Keratinocyte (primary cell): ENCODE measurements at places on chromosomes 1 and 21. TPM values are rescaled to one million over a fixed set of nuclear protein-coding genes. Genes with fewer than 3 reads are reported as not detected.

GRCh38 chr1:107954126-107954525, 10.9 kb downstream of the VAV3 start:
- no peak overlapping the region for H3K27ac ChIP-seq
- no peaks in the 10 kb centered on the region for H3K4me1 ChIP-seq
- no peaks in the 10 kb centered on the region for H3K36me3 ChIP-seq
- no peak for DNase-seq
- no peaks in the 10 kb centered on the region for H3K27me3 ChIP-seq

DNA sequence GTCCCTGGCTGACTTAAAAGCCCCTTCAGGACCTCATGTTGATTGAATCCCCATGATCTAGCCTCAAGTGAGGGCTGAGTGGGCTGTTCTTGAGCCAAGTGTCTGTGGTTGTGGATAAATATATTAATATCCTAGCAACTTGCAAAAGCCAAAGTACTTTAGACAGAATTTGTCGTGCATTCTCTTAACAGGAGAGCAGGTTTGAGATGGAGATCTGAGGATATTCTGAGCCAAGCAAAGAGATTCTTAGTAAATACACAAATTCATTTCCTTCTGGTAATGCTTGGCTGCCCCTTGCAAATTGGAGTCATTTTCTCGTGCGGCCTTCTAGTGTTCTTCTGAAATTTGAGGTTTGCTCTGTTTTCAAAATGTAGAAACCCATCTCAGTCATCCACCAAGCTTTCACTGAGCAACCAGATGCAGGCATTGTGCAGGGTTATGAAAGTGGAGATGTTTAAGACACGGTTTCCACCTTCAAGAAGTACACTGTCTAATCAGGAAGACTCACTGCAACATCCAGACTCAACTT, 242.1 kb upstream of the JUN start:
- H3K4me1 ChIP-seq: peaks cover 30% of the 10 kb centered on the region
- DNase-seq: no peak
- H3K27me3 ChIP-seq: no peaks in the 10 kb centered on the region
- H3K36me3 ChIP-seq: no peaks in the 10 kb centered on the region
- H3K27ac ChIP-seq: no peak overlapping the region

- no peaks in the 10 kb centered on the region for H3K4me1 ChIP-seq
- no peak for DNase-seq
- no peaks in the 10 kb centered on the region for H3K27me3 ChIP-seq
- H3K27ac ChIP-seq: no peak overlapping the region
- no peak overlapping the region for H3K4me3 ChIP-seq
- no peaks in the 10 kb centered on the region for H3K36me3 ChIP-seq
These were observed 46.2 kb upstream of the BCL9 start for GRCh38 chr1:147494998-147495580.

GRCh38 chr1:151993084-151993733, 450 bp downstream of the S100A10 start:
- H3K27ac ChIP-seq: peak overlapping the region; percentile 100
- peaks cover 66% of the 10 kb centered on the region for H3K4me1 ChIP-seq
- H3K4me3 ChIP-seq: peak overlapping the region; percentile 78
- DNase-seq: no peak
- peaks cover 22% of the 10 kb centered on the region for H3K36me3 ChIP-seq
- H3K27me3 ChIP-seq: no peaks in the 10 kb centered on the region

DNA sequence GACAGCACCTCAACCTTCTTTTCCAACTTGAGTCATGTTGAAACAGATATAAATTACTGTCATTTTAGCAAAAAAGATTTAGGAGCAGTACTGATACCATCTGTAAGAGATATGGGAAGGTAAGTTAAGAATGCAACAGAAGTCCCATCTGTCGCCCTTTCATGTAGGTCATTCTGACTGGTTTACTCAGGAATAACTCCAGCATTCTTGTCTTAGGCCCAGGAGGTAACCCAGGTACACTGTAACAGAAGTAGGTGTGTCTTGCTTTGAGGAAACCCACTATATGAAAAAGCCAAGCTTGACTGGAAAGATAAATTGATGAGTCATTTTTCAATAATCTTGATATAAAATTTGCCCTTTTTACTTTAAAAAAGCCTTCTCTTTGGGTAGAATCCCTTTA, 35.4 kb downstream of the PGM1 start:
- H3K36me3 ChIP-seq: peaks cover 3% of the 10 kb centered on the region
- no peak for DNase-seq
- no peaks in the 10 kb centered on the region for H3K27me3 ChIP-seq
- H3K4me3 ChIP-seq: no peak overlapping the region
- peaks cover 32% of the 10 kb centered on the region for H3K4me1 ChIP-seq

DNA sequence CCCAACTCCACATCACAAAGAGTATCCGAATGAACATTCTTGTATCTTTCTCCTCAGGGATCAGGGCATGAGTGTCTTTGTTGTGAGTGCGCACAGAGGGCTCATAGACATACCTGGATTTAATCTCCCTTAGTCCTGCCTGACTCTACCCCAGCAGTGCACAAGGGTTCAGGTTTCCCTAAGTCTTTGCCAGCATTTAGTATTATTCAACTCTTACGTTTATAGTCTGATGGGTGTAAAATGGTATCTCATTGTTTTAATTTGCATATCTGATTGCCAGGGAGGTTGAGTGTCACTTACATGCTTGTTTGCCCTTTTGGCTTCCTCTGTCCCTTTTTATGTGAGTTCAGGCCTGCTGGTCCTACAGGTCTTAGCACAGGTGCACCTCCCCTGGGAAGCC, 49.5 kb downstream of the FOXD2 start:
- no peak for DNase-seq
- no peaks in the 10 kb centered on the region for H3K4me1 ChIP-seq
- no peak overlapping the region for H3K4me3 ChIP-seq
- peaks cover 17% of the 10 kb centered on the region for H3K27me3 ChIP-seq

DNA sequence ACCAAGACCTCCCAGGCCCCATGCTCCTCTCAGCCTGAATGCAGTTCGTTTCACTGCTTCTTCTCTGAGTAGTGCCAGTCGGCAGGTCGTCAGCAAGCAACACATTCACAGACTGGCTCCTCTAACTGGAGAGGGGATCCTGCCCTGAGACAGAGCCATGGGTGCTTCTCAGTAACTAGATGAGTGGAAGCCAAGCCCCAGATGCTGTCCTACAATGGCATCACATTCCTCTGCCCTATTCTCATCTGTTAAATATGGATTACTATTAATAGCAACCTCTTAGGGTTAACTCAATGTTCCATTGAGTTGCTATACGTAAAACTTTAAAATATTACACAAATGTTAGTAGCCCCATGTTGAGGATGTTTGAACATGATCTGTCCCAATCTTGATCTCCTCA, 84.2 kb upstream of the S1PR1 start:
- no peak overlapping the region for H3K27ac ChIP-seq
- no peaks in the 10 kb centered on the region for H3K36me3 ChIP-seq
- peaks cover 22% of the 10 kb centered on the region for H3K4me1 ChIP-seq
- no peak for DNase-seq
- no peaks in the 10 kb centered on the region for H3K27me3 ChIP-seq

- DNase-seq: no peak
- H3K4me1 ChIP-seq: no peaks in the 10 kb centered on the region
- H3K27ac ChIP-seq: no peak overlapping the region
These were observed 395.5 kb downstream of the SMYD3 start for GRCh38 chr1:246111570-246111969.

- H3K4me3 ChIP-seq: peak overlapping the region; percentile 55
- no peaks in the 10 kb centered on the region for H3K27me3 ChIP-seq
- no peaks in the 10 kb centered on the region for H3K36me3 ChIP-seq
- H3K27ac ChIP-seq: peak overlapping the region; percentile 57
- no peak for DNase-seq
These were observed 53.6 kb downstream of the PEX14 start for GRCh38 chr1:10528066-10529014.

DNA sequence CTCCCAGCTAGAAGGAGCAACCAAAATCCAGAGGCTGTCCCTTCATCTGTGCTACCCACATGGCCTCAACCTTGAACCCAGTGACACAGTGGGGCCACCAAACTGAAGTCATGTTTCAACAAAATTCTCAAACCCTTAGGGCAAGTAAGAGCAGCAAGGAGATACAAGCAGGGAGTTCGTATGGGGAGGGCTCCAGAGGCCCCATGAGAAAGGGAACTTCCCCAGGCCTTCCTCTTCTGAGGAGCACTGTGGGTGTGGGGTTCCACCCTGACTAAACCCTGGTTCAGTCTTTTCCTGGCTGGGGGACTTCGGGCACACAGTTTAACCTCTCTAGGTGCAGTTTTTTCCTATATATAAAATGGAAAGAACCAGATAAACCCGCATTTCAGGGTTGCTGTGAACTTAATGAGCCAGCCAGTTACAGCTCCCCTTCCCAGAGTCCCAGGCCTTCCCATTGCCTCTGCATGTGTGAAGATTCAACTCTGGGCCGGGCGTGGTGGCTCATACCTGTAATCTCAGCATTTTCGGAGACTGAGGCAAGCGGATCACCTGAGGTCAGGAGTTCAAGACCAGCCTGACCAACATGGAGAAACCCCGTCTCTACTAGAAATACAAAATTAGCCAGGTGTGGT, 8.0 kb upstream of the THEMIS2 start:
- H3K36me3 ChIP-seq: no peaks in the 10 kb centered on the region
- H3K4me1 ChIP-seq: peaks cover 27% of the 10 kb centered on the region

DNA sequence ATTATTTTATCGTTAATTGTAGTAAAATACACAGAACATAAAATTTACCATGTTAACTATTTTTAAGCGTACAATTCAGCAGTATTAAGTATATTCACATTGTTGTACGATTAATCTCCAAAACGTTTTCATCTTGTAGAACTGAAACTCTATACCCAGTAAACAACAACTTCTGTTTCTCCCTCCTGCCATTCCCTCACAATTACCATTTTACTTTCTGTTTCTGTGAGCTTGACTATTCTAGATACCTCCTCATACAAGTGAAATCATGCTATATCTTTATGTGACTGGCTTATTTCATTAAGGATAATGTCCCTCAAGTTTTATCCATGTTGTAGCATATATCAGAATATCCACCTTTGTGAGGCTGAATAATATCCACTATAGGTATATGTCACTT, 156.8 kb downstream of the ST6GALNAC3 start:
- no peak overlapping the region for H3K4me3 ChIP-seq
- no peaks in the 10 kb centered on the region for H3K36me3 ChIP-seq
- no peak overlapping the region for H3K27ac ChIP-seq
- H3K27me3 ChIP-seq: no peaks in the 10 kb centered on the region

GRCh38 chr1:162956922-162957321, 95.9 kb upstream of the CCDC190 start:
- H3K4me1 ChIP-seq: no peaks in the 10 kb centered on the region
- H3K27ac ChIP-seq: no peak overlapping the region
- H3K27me3 ChIP-seq: no peaks in the 10 kb centered on the region
- no peak overlapping the region for H3K4me3 ChIP-seq
- no peak for DNase-seq

DNA sequence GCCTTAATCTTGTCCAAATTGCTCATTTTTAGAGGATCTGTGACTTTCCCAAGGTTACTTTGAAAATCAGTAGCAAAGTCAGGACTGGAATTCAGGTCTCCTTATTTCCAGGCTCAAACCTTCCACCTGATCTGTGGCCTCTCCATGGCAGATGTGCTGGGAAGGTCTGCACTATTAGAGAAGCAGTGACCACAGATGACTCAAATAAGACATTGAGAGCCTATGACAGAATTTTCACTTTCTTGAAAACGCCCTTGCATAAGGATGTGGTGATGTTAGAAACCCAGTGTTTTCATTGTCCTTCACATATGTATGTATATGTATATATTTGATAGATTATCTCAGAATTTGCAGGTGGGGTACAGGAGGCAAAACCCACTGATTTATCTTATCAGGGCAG, 45.3 kb downstream of the TTC39A start:
- no peak overlapping the region for H3K27ac ChIP-seq
- DNase-seq: no peak
- H3K36me3 ChIP-seq: peaks cover 1% of the 10 kb centered on the region
- no peaks in the 10 kb centered on the region for H3K4me1 ChIP-seq
- H3K4me3 ChIP-seq: no peak overlapping the region
- H3K27me3 ChIP-seq: no peaks in the 10 kb centered on the region

DNA sequence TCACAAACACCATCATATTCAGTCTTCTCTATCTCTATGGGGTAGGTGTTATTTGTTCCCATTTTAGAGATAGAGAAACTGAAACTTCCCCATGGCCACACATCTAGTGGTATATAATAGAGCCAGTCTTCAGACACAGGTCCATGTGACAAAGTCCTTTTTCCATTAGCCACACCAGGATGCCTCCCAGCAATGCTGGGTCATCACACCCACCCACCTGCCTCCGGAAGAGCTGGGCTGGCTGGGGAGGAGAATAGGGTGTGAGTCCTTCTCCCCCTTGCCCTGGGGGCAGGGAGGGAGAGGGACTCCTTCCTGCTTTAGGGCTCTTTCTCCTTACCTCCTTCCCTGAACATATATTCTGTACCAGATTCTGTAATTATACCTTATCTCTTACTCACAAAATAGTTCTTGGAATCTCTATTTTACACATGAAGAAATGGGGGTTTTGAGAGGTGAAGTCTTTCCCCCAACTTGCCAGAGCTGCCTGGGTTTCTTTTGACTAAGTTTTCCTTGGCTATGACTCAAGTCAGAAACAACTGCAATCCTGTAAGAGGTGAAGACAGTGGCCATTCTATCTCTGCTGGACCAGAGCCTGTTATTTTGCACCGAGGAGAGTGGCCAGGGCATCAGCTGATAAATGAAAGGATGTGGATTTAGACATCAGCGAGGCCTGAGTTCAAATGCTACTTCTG, 30.0 kb downstream of the SOX13 start:
- H3K4me1 ChIP-seq: peaks cover 27% of the 10 kb centered on the region
- H3K36me3 ChIP-seq: no peaks in the 10 kb centered on the region
- H3K27me3 ChIP-seq: no peaks in the 10 kb centered on the region
- no peak overlapping the region for H3K4me3 ChIP-seq
- H3K27ac ChIP-seq: no peak overlapping the region
- peak; percentile 36 for DNase-seq

- H3K27me3 ChIP-seq: no peaks in the 10 kb centered on the region
- no peak overlapping the region for H3K27ac ChIP-seq
- no peak for DNase-seq
- peaks cover 15% of the 10 kb centered on the region for H3K36me3 ChIP-seq
These were observed 28.4 kb downstream of the PARK7 start for GRCh38 chr1:7989762-7990428.

DNA sequence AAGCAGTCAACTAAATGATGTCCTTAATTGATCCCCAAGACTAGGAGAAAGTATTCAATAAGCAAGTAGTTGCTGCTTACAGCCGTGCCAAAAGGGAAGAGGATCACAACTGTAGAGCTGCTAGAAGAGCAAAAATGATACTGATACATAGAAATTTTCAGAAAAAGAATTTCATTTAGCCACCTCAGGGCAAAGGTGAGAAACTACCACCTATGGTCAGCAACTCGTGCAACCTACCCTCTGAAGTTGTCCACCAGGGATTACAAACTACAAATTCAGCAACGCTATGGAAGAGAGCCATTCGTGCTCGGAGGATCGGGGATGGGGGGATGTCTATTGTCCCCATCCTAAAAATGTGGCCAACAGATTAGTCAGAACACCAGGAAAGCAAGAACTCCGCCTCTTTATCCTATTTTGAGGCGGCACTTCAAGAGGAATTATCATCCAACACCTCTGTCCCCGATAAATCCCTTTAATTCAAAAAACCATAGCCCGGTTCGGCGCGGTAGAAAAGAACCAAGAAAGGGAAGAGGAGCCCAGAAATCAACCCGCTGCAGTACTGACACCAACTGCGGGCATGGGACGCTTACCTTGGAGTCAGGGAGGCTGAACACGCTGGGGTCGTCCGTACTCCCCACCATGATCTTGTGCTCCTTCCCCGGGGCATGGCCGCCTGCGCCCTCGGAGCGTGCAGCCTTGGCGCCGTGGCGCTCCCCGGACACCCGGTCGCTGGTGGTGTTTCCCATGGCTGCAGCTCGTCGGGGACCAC, 687 bp downstream of the PRKAB2 start:
- H3K36me3 ChIP-seq: peaks cover 1% of the 10 kb centered on the region
- peak overlapping the region; percentile 81 for H3K27ac ChIP-seq
- peak overlapping the region; percentile 95 for H3K4me3 ChIP-seq
- DNase-seq: no peak
- H3K27me3 ChIP-seq: no peaks in the 10 kb centered on the region

The SPRR1A gene
- polyA plus RNA-seq: 5.5 to 35.0 TPM (median 18.0 TPM) in 3 replicates

The PSMB2 gene
- 95.5 to 108 TPM (median 104 TPM) in 3 replicates for polyA plus RNA-seq

The LMOD1 gene
- 0.01 TPM in 1 of 3 replicates, not detected in the others for polyA plus RNA-seq

The SLC16A4 gene
- 0.36 to 0.92 TPM (median 0.81 TPM) in 3 replicates for polyA plus RNA-seq

The TEKT2 gene
- 0.02 to 0.13 TPM (median 0.03 TPM) in 3 replicates for polyA plus RNA-seq
